ENCODE measurements at places on chromosomes 12 and 14.

- DNase-seq, result no peak
Measured at GRCh38 chr12:9391815-9392214, 183.6 kb upstream of the PZP start.

DNA sequence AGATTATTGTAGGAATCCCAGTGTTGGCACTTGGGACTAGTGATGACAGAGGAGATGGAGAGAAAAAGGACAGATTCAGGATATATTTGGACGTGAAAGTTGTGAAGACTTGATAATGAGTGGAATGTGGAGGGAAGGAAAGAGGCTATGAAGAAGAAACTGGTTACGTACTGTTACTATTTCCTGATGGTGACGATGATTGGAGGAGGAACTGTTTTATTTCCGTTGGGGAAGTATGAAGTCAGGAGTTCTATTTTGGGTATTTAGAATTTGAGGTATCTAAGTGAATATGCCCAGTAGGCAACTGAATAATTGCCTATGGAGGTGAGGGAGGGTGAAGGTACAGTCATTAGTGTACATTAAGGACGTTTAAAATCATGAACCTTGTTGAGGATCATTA lies 207.2 kb downstream of the TMTC2 start:
- no peak for DNase-seq

DNA sequence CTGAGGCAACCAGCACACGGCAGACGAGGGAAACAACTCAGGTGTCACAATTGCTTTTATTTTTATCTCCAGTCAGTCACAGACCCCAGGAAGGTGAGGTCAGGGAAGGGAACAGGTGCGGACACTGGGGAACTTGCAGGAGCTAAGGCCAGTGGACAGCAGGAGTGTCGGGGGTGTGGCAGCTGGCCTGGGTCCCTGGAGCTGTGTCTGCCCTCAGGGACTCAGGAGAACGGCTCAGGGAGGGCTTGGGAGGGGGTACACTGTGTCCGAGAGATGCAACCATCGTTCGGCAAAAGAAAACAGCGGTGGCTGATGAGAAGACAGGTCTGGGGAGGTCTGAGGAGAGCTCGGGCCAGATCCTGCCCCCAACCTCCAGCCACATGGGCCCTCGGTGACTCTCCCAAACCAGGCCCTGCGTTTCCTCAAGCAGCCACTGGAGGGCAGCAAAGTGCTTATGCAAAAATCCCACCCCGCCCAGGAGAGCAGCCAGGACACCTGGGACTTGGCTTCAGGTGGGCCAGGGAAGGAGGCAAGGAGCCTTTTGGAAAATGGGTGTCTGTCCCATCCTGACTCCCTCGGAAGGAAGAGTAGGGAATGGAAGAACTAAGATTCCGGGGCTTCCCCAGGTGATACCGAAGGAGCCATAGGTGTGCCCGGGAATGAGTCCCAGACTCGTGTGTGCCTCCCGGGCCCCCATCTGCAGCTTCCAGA lies 24.1 kb upstream of the BCDIN3D start:
- DNase-seq, result peak; percentile 74

DNA sequence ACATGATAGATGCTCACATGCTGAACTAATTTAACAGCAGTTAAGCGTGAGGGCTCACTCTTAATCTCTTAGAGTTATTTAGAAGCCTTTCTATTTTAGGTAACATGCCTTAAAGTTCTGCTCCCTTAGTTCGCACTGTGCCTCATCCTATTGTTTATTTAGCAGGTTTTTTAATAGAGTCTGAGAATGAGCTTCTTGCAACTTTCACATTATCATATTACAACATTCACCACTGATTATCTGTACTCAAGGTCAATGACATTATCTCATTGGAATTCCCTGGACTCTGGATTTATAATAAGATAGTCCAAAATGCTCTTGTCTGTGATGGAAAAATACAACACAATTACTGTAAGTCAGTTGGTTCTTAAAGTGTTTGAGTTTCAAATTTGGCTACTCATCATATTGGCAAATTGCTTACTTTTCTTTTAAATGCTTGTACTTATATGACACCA lies 183.6 kb upstream of the SLC38A2 start:
- DNase-seq, result no peak

DNA sequence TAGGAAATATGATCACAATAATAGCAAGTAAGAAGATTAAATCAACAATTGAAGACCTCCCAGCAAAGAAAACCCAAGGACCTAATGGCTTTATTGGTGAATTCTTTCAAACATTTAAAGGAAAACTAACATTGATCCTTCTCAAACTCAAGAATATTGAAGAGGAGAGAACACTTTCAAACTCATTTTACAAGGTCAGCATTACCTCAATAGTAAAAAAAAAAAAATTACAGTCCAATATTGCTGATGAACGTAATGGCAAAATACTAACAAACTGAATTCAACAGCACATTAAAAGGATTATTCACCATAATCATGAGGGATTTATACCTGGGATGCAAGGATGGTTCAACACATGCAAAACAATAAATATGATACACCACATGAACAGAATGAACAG lies 33.7 kb upstream of the LGR5 start:
- DNase-seq, result no peak

DNA sequence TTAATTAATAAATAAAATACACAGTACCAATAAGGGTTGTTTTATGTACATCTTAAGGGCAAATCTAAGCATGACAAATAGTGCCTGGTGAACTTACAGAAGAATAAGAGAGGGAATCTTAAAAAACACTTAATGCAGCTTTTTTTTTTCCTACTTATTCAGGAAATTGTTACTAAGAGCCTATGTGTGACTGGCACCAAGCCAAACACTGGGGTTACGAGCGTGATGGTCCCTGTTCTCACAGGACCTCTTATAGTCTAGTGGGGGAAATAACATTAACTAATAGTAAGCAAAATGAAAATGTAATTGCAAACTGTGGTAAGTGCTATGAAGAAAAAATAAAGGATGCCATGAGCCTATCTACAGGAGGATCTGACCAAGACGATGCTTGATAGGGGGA lies 53.6 kb downstream of the RTN1 start:
- no peak for DNase-seq

DNA sequence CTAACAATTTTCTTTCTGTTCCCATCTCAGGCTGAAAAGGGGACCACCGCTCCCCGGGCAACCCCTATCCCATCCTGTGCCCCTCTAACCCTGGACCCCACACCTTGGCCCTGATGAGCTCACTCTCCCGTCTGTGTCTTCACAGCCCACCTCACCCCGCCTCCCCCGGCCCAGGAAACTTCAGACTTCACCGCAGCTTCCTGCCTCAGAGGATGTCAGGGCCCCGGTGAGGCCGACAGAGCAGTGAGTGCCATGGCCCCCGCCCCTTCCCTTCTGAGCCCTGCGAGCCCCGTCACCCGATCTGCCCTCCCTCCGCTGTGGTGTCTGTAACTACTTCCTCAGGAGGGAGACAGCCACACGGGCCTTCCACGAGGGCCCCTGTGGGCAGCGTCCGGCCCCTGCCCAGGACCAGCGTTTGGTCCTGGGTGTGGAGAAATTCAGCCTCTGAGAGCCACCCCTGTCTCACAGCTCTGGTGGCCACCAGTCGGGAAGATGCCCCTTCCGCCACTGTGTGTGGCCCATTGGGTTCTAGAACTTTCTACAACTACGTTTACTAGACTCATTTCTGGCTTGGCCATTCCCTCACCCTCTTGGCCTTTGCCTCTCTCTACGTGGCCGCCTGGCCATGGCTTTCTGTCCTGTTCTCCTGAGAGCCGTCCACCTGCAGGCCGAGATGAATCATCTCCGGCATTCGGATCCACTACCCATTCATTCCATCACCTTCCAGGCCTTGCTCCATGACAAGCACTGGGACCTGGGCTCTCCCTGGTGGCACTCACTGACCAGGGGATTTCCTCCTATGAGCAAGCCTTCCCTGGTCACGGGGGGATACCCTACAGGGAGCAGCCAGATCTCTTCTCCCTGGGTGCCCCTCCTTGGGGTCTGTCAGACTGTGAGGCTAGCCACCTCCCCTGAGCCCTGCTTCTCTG lies 3.4 kb downstream of the RHOF start:
- peak; percentile 92 for DNase-seq

GRCh38 chr12:130462558-130463274 lies 125.0 kb downstream of the PIWIL1 start:
- DNase-seq, result no peak

- DNase-seq, result no peak
Measured at GRCh38 chr14:95871531-95871930, 5.1 kb upstream of the TUNAR start.

DNA sequence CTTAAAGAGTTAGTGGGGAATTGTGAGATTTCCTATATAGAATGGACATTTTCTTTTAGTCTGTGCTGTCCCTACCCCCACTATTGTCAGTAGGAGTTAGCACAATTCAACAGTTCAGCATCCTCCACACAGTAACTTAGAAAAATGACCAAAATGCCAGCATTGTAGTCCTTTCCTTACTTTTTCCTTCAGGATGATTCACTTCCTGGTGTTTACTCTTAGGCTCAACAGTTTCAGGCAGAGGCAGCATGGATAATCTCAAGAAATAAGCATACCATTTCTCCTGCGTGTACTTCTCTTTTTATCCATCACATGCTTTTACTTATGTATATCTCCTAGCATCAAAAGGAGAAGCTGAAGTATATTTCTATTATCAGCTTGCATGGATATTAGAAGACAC lies 683.4 kb downstream of the SLC16A7 start:
- DNase-seq, result no peak

DNA sequence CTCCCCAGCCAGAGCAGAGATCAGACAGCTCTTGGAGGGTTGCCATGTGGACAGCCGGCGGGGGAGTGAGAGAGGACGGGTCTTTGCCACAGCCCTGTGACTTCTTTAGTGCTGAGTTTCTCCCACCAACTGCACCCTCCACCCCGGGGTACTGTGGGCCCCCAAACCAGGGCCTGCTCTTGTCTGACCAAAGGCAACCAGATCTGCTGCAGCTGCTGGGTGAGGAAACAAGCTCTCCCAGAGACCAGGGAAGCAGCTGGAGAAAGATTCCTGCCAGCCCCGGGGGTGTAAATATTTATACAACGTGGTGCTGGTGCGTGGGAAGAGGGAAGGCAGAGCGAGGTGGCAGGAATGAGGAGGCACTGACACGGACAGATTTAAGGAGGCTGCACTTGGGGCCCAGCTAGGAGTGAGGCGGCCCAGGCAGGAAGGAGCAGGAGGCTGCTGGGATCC lies 14.3 kb upstream of the ZFP36L1 start:
- no peak for DNase-seq

GRCh38 chr12:50271724-50272247 lies 11.5 kb downstream of the LIMA1 start:
- no peak for DNase-seq
